ENCODE measurements at places on chromosomes 11 and 22.
A peak's percentile ranks its signal among the peaks of the same experiment; 100 is the strongest.

DNA sequence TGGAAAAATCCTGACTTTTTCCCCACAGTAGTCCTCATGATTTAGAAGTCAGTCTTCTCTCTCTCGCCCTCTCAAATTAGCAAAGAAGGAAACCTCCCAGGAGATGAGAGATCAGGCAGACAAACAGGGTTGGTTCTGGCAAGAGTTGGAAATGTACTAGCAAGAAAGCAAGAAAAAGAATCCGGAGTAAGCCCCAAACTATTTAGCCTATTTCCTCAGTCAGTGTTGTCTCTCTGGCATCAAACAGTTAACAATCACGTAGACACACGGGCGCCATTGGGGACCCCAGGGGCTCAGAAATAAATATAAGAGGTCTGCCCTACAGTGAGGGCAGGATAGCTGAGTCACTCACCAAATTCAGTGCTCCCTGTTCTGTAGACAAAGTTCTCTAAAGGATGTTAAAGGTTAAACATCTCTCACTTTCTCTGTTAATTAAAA is 4.7 kb downstream of the C11orf52 start:
- DNase-seq, result no peak

- no peak for DNase-seq
Observed at GRCh38 chr22:22408731-22409696, 99.5 kb downstream of the ZNF280B start.

- DNase-seq, result no peak
Observed at GRCh38 chr22:36116127-36116526, 44.4 kb downstream of the APOL3 start.

- no peak for DNase-seq
Observed at GRCh38 chr11:1161410-1162137, 3.8 kb downstream of the MUC5AC start.

- DNase-seq, result no peak
Observed at GRCh38 chr11:62130283-62131169, 6.7 kb downstream of the INCENP start.

DNA sequence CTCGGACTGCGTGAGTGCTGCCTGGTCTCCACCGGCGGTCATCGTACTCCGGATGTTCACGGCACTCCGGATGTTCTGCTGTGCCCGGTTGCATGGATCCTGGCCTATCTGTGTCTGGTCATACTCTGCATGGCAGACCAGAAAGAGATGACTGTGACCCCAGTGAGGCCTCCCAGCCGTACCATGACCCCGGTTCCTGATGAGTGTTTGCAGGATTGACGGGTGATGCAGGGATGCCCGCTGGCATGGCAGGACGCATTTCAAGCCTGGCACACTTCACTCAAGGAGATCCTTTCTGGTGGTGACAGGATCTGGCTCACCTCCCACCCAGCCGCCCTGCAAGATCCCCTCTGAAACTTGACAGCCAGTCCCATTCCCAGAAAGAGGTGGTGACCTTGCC is 6.3 kb downstream of the GLB1L2 start:
- DNase-seq, result no peak

DNA sequence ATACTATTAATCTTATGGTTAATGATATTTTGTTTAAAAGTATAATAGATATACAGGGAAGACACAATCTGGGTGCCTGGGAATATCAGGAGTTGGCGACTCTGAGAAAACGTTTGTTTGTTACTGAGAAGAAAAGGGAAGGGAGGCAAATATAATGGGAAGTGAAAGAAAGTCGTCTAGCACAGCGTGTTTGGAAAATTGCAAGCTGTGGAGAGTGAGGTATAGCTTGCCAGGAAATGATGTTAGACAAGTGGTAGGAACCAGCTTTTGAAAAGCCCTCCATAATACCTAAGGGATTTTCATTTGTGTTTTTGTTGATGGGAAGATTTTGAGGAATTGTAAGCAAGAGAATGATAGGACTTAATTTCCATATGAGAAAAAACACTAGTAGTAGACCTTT is 322.2 kb downstream of the LUZP2 start:
- DNase-seq, result no peak

DNA sequence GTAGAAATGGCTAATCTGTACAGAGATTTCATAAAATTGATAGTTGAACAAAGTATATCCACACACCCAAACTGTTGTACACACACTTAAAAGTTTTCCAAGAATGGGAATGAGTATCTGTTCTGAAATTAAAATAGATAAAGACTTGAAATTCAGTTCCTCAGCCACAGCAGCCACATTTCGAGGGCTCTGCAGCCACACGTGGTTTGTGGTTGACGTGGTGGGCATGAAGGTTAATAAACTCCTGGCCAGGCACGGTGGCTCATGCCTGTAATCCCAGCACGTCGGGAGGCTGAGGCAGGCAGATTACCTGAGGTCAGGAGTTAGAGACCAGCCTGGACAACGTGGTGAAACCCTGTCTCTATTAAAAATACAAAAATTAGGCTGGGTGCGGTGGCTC is 24.0 kb downstream of the TPST2 start:
- no peak for DNase-seq

DNA sequence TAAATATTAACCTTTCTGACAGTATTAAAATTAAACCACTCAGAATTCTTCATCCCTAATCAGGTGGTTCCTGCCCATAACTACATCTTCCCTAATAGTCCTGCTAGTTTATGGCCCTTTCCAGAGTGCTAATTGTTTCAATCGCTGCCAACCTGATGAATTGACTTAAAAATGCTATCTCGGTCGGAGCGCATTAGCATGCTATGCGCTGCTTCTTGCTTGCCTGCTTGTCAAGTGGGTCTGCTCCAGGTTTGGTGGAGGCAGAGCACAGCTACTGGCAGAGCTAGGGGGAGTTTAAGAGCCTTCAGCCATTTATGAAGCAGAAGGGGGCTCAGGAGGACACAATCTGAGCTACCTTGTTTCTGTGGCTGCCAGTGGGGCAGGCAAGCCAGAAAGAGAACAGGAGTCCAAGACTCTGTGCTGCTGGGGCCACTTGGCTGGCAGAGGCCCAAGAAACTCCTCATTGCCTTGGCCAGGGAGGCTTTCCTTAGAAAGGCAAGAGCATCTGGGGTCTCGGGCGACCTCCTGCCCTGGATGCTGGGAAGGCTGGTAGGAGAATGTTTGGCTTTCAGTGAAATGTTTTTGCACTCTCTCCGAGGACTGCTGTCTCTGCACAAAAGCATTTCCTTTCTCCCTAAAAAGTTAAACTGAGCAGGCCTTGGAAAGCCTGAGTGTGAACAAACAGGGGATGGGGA is 62.1 kb upstream of the PHOX2A start:
- DNase-seq, result no peak

DNA sequence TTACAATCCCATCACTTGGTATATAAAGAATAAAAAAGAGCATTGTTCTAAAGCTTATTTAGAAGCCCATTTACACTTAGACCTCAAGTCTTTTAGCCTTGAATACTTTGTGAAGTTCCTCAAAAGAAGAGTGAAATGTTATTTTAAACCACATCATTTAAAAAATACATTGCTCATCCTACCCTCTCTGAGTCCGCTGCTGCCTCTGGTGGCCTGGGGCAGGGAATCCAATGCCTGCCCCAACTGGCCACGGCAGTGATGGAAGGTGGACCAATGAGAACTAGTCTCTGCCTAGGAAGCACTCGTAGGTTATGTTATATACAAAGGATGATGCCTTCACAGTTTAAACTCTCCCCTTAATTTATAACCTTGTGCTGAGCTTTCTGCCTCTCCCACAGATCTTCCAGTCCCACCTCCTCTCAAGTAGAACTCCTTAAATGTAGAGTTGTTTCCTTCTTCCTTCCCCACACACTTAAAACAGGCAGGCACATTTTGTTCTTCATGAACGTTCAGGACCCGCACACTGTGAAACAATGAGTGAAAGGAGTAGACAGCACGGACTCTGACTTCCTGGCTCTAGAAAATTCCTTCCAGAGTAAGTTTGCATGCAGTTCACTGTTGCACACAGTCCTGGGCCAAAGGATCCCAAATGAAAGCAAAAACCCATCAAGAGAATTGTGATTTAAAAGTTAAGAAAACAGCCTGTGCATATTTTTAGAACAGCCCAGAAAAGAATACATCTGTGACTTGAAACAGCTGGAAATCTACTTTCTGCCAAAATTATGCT is 167.8 kb downstream of the RRAS2 start:
- no peak for DNase-seq

- DNase-seq, result peak; percentile 17
Observed at GRCh38 chr11:123302751-123303195, 107.7 kb upstream of the CLMP start.

- no peak for DNase-seq
Observed at GRCh38 chr22:31275018-31275417, 17.3 kb downstream of the PIK3IP1 start.

DNA sequence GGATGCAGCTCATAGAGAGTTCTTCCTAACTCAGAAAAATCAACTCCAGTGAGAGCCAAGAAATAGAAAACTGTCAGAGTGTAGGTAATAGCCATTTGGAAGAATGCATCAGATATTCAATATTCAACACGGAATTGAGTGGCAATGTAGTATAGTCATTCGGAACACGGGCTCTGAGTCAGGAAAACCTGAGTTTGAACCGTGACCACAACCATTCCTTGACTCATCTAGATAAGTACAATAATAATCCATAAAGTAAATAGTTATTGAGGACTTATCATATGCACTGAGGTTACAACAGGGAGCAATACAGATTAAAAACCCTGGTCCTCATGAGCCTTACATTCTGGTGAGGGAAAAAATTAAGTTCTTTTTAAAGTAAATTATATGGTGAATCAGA is 62.6 kb upstream of the PHF21A start:
- no peak for DNase-seq
